ENCODE measurements at places on chromosomes 7 and 10.

- DNase-seq, result no peak
Observed at GRCh38 chr7:150444674-150445365, 5.6 kb upstream of the GIMAP8 start.

GRCh38 chr7:50567715-50568261, 2.6 kb upstream of the DDC start:
- DNase-seq, result no peak

DNA sequence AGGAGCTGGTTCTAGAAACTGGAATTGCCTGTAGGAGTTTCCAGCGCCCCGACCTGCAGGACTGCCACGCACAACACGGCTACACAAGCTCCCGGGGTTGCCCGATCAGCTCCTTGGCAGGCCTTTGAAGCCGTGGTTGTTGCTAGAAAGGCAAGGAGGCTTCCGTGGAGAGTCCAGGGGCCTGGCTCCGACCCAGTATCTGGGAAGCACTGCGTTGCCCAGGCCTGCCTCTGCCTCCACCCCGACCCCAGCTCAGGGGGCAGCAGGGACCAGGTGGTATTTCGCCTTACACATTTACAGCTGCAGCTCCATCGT, 54.4 kb downstream of the PROSER2 start:
- DNase-seq, result no peak

DNA sequence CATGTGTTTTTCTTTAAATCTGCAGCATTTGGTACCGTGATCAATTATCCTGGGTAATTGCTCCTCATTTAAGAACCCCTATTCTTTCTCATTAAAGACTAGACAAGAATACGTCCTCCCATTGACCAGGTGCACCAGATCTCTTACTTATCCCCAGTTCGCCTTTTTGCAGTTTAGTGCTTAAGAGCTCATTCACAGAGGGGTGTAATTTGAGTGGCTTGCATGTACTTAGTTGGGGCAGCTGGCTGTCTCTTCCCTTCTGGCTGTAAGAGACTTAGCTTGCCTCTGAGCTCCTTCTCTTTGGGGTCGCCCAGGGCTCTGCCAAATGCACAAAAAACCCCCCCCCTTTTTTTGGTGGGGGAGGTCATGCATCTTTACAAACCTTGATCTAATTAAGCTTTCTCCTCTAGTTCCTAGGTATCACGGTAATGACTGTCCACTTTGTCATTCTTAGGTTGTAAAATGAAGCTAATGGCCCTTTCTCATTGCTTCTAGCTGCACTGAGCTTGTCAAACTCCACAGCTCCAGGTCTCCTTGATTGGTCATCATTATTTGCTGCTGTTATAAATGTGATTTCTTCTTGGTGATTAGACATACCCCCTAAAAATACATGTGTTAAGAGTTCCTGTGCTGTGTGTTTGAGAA, 26.3 kb downstream of the GAD2 start:
- DNase-seq, result no peak

- DNase-seq, result no peak
Observed at GRCh38 chr7:51827631-51828030, 511.0 kb upstream of the COBL start.

GRCh38 chr10:103476046-103476768, 2.8 kb downstream of the CALHM3 start:
- DNase-seq, result no peak

GRCh38 chr10:22420787-22421517, 75.7 kb downstream of the SPAG6 start:
- DNase-seq, result no peak

- DNase-seq, result no peak
Observed at GRCh38 chr7:144407266-144407931, 3.9 kb upstream of the NOBOX start.

- DNase-seq, result no peak
Observed at GRCh38 chr7:116783666-116784318, 78.6 kb upstream of the CAPZA2 start.

DNA sequence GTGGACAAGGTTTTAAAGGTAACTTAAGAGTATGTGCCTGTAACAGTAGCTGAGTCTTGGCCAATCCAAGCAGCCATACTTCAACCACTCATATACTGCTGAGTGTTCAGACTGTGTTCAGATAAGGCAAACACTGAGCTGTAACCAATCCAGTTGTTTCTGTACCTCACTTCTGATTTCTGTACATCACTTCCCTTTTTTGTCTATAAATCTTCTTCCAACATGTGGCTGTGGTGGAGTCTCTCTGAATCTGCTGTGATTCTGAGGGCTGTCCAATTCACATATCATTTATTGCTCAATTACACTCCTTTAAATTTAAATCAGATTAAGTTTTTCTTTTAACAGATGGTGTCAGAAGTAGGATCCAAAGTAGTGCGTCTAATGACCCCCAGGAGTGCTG, 149.5 kb upstream of the PHF14 start:
- DNase-seq, result no peak

DNA sequence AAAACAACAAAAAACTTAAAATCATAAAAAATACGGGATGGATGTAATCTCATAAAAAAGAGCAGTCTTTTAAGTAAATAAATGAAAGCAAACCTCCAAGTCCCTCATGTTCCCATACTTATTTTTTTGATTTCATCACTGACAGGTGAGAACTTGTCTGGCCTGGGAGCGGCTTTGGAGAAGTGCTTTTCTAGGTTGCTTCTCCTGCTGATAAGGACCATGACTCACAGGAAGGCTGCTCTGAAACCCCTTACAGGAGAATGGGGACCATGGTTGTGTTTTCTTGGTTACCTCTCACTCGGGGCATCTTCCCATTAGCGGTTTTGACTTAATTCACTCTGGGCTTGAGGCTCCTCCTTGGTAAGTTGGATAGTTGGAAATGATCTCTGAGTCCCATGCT, 237.4 kb downstream of the CAMK1D start:
- no peak for DNase-seq

DNA sequence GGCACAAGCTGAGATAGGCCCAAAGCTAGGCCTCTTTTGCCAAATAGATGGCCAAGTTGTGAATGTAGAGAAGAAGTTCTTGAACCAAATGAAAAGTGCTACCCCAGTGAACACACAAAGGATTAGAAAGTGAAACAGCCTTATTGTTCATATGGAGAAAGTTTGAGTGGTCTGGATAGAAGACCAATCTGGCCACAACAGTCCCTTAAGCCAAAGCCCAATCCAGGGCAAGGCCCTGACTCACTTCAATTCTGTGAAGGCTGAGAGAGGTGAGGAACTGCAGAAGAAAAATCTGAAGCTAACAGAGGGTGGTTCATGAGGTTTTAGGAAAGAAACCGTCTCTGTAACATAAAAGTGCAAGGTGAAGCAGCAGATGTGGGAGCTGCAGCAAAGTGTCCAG, 18.7 kb upstream of the ATP6V0A4 start:
- DNase-seq, result no peak

DNA sequence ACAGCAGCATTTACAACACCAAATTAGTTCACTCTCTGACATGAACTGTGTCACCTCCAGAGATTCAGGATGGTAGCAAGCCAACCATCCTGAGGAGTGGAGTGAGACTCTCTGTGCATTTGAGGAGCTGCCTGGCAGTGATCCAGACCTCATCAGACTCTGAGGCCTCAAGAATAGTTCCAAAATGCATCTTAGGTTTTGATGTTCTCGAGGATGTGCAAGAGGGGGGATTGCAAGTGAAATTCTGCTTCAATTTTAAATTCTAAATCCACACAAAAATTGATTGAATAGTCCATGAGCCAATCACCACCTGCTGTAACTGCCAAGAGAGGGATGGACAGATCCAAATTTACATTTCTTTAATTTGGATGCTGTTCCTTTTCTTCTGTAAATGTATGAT, 49.7 kb downstream of the SLK start:
- DNase-seq, result no peak

- no peak for DNase-seq
Observed at GRCh38 chr10:122553341-122553740, 7.2 kb upstream of the DMBT1 start.

DNA sequence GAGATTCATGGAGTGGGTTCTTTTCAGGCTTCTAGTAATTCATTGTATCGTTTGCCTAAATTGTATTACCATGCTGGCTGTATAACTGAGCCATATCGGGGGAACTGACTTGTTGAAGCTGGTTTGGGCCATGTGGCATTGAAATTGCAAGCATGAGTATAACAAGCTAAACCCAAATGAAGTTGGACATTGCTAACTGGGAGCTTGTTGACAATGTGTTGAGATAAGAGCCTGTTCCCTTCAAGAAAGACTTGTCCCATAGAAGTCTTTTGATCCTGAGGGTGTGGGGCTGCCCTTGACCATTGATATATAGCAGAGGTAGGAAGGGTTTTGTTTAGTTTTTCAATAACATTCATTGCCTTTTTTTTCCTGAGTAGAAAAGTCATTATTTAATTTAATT, 156.0 kb downstream of the VTI1A start:
- no peak for DNase-seq

DNA sequence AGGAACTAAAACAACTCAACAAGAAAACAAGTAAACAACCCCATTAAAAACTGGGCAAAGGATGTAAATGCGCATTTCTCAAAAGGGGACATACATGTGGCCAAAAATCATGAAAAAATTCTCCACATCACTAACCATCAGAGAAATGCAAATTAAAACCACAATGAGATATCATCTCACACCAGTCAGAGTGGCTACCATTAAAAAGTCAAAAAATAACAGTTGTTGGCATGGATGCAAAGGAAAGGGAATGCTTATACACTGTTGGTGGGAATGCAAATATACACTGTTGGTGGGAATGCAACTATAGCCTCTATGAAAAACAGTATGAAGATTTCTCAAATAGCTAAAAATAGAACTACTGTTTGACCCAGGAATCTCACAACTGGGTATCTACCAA, 60.0 kb upstream of the LANCL2 start:
- no peak for DNase-seq

DNA sequence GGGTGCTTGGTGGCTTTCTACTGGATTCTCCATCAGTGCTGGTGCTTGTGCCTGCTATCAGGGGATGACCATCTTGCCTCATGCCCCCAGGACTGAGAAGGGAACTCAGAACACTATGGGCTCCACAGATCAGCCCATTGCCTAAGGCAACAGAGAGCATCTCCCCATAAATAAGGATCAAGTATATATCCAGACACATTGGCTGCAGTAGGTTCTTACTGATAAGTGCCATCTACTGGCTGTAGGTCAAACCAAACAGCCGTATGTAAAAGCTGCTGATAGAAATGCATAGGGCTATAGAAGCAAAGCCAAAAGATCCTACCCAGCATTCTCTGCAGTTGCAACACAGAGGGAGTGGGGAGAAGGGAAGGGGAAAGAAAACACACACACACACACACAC, 153.7 kb downstream of the CDK14 start:
- DNase-seq, result no peak

DNA sequence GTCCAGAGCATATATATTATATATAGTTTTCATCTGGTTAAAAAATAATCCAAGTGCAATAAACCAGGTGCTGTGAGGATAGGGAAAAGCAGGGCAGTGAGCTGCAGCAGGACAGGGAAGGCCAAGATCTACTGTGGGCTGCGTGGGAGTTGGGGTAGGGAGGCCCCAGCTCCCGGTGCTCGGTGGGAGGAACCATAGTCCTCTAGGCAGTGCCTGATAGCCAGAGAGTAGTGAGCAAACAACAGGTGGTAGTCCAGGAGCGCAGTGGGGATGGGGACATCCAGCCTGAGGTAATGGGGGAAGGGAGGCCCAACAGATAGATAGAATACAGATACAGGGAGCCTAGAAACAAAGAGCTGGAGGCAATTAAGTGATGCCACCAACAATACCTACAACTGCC, 4.1 kb upstream of the BMPR1A start:
- no peak for DNase-seq

DNA sequence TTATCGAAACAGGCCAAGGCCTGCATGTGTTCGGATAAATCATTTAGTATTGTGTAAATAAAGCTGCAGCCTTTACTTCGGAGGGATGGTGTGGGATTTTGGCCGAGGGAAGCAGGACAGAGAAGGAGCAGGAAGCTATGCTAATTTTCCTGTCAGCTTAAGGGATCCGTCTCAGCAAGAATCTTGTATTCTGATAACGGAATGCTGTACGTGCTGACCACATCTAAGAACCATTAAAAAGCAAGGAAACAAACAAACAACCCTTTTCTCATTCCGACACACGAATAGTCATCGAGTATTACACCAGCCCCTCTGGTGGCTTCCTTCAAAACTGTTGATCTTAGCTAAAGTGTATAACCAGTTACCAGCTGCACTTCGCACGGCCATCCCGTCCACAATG, 133.2 kb upstream of the TCF7L2 start:
- no peak for DNase-seq

DNA sequence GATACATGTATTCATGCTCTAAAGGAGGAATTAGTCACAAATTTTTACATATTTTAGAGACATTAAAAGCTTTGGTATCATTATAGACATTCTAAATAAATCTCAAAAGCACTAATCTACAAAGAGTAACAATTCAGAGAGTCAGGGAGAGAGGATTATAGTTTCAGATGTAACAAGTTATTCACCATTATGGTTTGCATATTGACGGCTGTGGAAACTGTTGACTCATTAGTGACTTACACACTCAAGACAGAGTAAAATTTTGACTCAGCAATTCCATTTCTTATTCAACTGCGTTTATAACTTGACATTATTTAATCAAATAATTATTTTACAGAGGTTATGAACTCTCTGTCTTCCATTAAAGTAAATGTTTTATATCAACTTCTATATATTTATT, 95.4 kb upstream of the SEMA3C start:
- no peak for DNase-seq

- no peak for DNase-seq
Observed at GRCh38 chr7:151817315-151817690, 59.6 kb downstream of the PRKAG2 start.

DNA sequence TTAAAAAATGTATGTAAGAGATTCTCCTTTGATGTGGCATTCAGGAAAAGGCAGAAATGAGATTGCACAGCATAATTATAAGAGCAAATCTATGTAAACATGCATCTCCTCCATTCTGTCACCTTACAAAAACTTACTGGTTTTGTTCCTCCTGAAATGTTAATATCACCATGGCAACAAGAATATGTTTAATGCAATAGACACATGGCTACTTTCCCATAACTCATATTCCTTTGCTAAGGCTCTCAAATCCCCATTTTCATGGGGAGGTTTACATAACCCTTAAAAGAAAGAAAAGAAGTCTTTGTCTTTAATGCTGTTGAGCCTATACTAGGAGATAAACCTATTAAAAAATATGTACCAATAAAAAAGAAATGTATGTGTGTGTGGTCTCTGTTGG, 136.2 kb downstream of the ANK3 start:
- DNase-seq, result no peak

DNA sequence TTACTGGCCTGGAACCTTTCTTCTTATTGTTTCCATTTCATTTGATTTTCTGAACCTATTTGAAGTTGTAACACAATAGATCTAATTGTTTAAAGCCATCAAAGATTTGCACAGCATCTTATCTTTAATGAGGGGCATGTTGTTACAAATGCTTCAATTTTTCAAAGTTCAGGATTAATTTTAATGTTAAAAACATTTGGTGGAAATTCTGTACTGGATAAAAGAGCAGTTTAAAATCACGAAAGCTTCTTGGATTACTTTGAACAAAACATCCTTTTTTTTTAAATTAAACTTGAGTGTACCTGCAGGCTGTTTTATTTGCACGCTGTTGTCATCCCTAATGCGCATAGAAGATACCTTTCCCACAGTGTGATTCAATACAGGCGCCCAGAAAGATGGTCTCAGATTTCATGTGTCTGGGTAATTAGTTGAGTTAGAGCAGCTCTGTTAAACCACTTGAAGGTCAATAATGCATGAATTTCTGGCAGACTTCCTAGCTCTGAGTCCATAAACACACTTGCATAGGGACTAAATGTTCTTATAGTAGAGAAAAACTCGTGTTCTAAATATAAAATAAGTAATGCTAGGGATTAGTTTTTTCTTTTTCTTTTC, 29.3 kb upstream of the DDX50 start:
- no peak for DNase-seq
